Activated CD4-positive, alpha-beta T cell treated with anti-CD3 and anti-CD28 coated beads, Interleukin-2, amount 50 U/mL, for 48 hours (primary cell): ENCODE measurements at places on chromosomes 1 and 21.

- DNase-seq: no peak
These were observed 3.2 kb downstream of the NRDC start for GRCh38 chr1:51875291-51875772.

- DNase-seq: no peak
These were observed 29.8 kb upstream of the CACYBP start for GRCh38 chr1:174969977-174970376.

GRCh38 chr1:41108696-41109275, 87.3 kb upstream of the SLFNL1 start:
- no peak for DNase-seq

DNA sequence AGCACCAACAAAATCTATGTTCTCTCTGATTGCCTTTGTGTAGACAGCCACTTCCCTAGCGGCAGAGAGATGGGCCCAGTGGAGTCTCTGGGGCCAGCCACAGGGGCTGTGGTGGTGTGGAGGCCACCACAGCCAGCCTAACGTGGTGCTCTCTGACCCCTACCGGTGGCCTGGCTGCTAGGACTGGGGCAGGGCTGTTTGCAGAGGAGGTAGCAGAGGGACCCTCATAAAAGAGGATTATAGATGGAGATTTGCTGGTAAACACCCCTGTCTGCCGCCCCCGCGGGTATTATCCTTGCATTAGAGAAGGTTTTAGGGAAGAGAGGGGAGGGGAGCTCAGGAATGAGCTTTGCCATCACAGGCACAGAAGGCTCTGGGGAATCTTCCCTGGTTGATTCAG, 310.3 kb upstream of the VAMP3 start:
- DNase-seq: no peak

DNA sequence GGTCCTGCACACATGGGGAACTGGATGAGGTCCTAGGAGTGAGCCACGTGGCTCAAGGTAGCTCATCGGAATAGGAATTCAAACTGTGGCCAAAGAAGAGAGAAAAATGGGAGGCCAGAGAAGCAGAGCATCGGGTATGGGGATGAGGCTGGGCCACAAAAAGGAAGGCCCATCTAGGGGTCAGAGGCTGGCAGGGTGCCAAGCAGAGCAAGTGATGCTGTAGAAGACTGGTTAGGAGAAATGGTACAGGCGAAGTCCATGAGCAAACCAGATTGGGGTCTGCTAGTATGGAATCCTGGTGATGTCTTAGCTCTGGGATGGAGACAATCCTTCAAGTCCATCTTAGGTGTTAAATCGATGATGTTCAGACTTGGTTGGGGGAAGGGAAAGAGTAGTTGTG, 68.0 kb downstream of the TEX35 start:
- DNase-seq: no peak

DNA sequence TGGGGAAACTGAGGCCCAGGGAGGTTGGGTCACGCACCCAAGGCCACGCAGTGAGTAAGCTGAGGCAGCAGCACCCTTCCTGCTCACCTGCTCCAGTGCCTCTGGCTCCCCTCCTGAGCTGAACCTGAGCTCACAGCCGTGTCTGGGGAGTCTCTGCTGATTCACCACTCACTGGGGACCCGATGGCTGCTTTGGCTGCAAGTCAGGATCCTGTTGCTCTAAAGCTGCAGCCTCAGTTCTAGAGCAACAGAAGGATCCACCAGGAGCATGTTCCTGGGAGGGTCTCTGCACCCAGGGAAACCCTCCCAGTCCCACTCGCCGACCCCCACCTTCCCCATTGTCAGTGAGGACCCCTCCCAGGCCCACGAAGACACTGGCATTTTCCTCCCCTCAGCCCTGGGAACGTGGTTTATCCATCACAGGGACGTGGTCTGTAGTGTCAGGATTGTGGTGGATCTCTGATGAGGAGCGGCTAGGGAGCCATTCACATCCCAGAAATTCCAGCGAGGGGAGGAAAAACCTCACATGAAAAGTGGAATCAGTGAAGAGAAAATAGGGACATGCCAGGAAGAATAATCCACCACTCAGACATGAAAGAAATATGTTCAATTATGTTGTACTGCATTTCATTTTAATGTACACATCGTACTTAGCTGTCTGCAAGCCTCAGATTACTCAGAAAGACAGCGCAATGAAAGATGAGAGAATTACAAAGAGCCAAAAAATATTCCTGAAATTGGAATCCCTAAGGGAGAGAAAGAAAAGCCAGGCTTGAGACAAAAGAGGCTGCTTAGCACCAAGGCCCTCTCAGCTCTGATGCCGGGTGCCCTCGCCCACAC, 447.2 kb downstream of the MATN1 start:
- no peak for DNase-seq

- DNase-seq: no peak
These were observed 57.6 kb downstream of the KCNAB2 start for GRCh38 chr1:6103111-6103853.

DNA sequence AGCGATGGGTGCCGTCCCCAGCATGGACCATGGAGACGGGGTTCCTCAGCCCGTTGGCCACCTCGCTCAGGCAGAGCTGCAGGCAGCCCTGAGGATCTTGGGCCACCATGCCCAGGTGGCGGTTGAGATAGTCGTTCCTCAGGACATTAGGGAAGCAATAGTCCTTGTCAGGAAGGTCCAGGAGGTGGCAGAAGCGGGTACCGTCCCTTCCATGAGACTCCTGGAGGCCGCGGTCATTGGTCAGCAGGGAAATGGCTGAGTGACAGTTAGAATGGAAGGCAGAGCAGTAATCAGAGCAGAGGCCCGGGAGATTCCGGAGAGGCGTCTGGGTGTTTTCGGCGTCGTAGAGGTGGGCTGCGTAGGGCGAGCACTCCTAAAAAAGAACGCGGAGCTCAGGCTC, 4.1 kb downstream of the HHIPL2 start:
- no peak for DNase-seq

GRCh38 chr1:98078596-98078995, 157.8 kb upstream of the DPYD start:
- no peak for DNase-seq

DNA sequence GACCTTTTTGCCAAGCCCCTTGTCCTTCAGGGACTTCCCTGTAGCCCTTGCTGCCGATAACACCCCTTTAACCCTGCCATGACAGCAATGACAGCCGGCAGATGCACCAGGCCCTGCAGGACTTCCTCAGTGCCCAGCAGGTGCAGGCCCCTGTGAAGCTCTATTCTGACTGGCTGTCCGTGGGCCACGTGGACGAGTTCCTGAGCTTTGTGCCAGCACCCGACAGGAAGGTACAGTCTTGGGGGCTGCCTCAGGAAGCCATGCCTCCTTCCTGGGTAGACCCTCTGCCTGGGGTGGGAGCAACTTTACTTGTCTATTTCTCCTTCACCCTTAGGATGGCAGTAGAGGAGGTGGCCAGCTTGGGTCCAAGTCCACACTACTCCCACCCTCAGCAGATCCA, 16.1 kb upstream of the PADI6 start:
- DNase-seq: no peak

- no peak for DNase-seq
These were observed 5.1 kb upstream of the LENEP start for GRCh38 chr1:154988058-154988954.

DNA sequence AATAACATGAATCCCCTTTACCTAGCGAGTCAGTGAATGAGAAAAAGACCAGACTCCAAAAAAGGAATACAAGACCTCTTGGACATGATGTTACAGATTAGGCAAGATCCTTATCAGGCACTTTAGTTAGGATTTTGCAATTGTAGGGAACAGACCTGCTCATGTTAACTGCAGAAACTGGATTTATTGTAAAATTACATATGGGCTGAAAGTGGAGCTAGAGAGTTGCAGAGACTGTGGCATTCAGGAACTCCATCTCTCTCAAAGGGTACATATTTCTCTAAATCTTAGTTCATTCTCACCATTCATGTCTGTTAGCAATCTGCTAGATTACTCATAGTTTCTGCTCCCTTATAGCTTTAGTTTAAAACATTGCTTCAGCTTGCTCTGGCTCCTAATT, 142.2 kb downstream of the PAPPA2 start:
- DNase-seq: no peak

DNA sequence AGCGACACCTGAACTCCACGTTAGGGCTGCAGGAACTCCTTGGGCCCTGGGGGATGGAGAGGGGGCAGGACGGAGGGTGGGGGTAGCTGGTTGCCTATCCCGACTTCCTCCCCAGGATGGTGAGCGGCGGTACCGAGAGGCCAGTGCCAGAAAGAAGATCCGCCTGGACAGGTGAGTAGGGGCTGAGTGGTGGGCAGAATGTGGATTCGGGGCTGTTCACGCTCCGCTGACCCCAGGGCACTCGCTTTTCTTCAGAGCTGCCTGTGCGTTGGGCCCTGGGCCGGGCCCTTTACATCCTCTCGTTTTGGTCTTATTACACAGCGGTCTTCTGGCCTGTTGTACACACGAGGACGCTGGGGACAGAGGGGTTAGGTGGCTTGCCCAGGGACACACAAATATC, 20.8 kb downstream of the FAM151A start:
- no peak for DNase-seq

DNA sequence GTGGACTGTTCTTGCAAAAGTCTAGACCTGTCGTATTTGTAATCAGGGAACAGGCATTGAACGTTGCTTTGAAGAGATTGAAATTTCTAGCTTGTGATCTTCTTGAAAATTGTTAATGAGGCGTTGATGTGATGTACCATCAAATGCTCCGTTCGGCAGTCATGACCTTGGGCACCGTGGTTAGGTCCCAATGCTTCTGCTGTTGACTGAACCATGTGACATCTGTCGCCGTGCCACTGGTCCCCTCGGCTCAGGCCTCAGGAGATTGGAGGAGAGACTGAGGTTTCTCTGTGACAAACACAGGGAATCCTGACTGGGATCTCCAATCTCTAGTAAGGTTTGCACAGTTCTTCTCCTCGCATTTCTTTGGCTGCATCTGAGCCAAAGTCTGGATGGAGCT, 18.1 kb upstream of the KCNAB2 start:
- DNase-seq: peak; percentile 39

- DNase-seq: no peak
These were observed 74.0 kb upstream of the BRINP3 start for GRCh38 chr1:190551638-190552037.

DNA sequence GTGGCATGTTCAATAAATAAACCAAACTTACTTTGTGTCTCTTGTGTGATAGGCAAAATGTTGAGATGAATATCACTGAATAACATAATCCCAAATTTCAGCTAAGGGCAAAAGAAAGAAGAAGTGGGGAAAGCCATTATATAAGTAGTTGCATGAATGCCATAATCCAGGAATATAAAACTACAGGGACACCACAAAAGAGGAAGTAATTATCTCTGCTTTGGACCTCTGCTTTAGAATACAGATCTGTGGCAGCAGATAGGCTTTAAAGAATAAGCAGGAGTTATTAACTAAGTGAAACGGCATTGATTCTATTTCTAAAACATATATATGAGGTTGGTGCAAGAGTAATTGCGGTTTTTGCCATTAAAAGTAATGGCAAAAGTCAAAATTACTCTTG, 288.5 kb upstream of the SNX7 start:
- no peak for DNase-seq

- DNase-seq: peak; percentile 73
These were observed 65.5 kb downstream of the NID1 start for GRCh38 chr1:235999259-235999925.

GRCh38 chr21:33196941-33197374, 32.8 kb upstream of the IFNAR2 start:
- DNase-seq: peak; percentile 41
